ENCODE measurements at places on chromosomes 5 and 9.

DNA sequence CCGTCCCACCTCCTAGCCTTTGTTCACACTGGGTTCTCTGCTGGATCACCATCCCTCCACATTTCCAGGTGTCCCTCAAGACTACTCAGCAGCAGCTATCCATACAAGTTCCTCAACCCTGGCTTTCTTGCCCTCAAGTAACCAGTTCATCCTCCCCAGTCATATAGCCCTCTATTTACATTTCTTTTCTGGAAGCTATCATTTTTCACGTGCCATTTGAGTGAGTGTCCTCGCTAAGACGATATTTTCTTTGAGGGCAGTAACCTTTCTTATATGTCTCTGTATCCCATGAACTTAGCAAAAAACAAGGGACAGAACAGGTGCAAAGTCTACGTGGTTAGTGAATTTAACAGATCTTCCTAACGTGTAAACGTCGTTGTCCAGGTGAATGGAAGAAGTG, 29.6 kb upstream of the KCNMB1 start:
- no peak for DNase-seq

DNA sequence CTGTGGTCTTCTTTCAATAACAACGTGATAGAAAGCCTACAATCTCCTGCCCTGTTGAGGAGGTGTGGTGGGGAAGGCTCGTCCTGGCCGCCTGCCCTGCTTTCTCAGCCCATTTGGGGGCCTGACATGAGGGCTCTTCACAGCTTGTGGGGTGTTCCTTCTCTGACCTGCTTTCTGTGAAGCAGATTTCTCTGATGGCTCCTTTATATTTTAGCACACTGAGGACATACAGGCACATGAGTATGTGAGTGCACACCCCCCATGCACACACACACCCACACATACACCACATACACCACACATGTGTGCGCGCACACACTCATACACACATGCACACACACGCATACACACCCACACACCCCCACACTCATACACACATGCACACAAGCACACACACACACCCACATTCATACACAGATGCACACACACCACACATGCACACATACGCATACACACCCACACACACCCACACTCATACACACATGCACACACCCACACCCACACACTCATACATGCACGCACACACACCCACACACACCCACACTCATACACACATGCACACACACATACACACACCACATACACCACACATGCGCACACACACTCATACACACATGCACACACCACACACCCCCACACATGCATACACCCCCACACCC, 117.5 kb downstream of the COL5A1 start:
- DNase-seq: no peak

GRCh38 chr5:42301349-42301748, 121.9 kb upstream of the GHR start:
- no peak for DNase-seq

DNA sequence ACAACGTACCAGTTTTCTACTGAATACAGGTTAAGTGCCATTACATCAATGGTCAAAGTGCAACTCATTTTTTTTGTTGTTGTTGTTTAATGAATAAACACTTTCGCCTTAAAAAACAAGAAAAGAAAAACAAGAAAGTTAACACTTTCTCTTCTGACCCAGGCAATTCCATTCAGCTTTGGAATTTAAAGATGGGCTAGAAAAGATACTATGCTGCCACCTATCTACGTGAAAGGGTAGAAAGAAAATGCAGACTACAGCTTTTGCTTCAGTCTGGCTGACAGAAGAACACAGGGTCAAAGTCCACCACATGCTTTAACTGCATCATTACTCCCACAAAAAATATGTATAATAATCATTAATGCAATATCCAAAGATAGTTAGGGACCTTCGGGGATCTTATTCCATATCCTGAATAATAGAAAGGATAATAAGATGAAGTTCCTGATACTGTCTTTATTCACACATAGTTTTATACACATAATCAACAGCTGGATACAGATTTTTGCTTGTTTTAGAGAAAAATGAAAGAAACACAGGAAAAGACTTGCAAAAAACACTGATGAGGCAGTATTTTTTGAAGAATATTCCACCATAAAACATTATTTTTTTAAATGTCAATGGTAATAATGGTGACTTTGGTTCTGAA, 40.4 kb downstream of the ZDHHC21 start:
- no peak for DNase-seq

- DNase-seq: no peak
Measured at GRCh38 chr5:79936646-79937216, 54.3 kb downstream of the MTX3 start.

GRCh38 chr9:130089141-130089540, 35.4 kb downstream of the GPR107 start:
- no peak for DNase-seq

- DNase-seq: no peak
Measured at GRCh38 chr5:56840597-56840996, 25.2 kb downstream of the MAP3K1 start.

DNA sequence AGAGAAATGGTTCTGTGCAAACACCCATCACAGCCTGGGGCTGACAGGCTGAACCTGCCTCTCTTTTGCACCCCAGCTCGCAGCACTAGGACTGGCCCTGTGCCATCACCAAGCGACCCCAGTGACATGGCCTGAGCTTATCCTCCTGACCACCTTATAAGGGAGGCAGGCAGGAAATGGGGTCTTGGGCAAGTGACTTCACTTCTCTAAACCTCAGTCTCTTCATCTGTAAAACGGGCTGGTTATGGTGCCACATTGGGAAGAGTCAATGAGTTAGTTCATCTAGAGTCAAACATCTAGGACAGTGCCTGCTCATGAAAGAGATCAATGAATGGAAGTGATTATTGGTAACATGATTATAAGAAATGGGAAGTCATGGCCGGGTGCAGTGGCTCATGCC, 6.2 kb downstream of the SNCB start:
- no peak for DNase-seq

DNA sequence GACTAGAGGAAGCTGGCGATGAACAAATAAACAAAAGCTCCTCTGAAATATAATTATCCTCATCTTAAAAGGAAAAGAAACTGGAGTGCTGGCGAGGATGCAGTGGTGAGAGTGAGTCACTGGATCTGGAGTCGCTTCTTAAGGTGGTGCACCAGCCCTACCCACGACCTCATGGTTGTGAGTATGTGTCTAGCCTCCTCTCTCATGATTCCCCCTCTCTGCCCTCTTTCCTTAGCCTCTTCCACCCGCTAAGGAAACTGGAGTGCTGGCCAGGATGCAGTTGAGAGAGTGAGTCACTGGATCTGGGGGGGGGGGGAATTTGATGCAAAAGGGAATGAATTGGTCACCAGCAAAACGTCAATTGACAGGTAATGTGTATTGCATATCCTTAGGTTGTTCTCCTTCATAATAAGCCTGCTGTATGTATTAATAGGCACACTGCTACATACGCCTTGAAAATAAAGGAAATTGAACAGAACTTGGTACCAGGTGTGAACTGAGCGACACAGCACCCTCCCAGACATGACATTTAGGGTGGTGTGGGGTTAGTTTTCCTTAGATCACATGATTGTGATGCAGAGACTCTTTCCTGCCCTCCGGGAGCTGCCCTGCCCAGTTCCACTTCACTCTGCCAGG, 36.3 kb upstream of the EBF1 start:
- no peak for DNase-seq

DNA sequence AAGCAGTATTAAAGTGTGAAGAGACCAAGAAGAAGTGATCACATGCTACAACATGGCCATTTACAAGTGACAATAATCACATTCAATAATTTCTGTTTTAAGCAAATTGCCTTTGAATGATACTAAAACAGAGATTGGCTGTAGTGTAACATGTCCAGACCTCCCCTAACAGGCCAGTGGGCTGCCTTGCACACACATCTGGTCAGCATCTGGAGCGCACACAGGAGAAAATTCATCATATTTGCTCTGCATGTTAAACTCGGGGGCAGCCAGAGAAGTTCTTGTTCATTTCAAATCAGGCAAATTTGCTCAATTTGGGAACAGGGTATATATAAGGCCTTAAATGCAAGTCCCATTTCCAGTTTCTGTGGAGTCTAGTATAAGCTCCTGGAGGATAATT, 111.1 kb upstream of the FBXL7 start:
- no peak for DNase-seq

DNA sequence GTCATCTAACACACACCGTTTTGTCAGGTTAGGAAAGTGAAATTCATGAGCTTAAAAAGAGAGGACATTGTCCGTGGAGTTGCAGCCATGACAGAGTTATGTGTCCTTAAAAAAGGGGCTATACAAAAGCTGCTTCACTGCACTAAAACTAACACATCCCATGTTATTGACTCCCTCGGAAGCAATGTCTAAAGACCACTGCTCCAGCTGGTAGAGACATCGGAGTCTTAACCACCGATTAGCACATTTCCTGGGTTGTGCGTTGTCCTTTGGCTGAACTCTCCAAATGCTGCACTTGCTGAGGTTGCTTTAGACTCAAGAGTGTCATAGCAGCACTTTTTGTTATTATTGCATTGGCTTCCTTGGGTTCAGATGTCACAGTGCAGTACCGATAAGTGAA, 128.3 kb upstream of the C9orf72 start:
- no peak for DNase-seq

DNA sequence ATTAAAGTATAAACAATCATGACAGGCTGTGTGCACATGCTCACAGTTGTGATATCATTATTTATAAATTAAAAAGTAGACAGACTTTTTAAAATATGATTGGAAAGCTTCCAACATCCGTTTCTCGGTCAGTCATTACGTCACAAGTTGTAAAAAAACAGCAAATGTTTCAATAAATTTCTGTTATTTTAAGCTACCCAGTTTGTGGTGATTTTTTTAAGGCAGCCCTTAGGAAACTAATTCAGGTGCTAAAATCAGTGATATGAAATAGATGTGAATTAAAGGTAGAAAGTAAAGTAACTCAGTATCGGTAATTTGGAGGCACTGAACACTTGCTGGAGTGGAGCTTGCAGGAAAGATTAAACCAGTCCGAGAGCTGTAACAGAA, 1.2 kb downstream of the CCNH start:
- DNase-seq: no peak

DNA sequence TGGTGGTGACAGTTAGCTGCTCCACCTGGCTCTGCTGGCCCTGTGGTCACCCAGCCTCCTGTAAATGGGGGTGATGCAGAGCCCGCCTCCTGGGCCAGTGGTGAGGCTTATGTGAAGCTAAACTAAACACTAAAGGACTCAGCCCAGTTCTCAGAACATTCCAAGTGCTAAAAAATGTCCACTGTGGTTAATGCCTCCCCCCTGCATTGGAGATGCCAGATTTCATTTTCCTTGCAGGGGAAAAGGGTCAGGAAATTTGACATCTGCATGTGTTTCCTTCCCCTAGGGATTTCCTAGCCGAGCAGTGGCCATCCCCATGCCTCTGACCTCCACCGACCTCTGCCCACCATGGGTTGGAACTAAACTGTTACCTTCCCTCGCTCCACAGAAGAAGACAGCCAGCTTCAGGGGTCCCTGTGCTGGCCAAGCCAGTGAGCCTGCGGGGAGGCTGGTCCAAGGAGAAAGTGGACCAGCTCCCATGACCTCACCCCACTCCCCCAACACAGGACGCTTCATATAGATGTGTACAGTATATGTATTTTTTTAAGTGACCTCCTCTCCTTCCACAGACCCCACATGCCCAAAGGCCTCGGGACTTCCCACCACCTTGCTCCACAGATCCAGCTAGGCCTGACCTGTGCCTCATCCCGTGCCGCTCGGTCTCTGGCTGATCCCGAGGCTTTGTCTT, 13.0 kb downstream of the CD74 start:
- DNase-seq: no peak

GRCh38 chr5:170161069-170161468, 55.4 kb downstream of the FOXI1 start:
- no peak for DNase-seq

GRCh38 chr5:107968998-107969397, 298.3 kb upstream of the EFNA5 start:
- no peak for DNase-seq

GRCh38 chr9:127485995-127486394, 34.7 kb downstream of the LRSAM1 start:
- no peak for DNase-seq
